GM12878 (cell line): ENCODE measurements at places on chromosomes 5 and 9. TPM values are rescaled to one million over a fixed set of nuclear protein-coding genes. Genes with fewer than 3 reads are reported as not detected.

- DNase-seq = no peak
Observed at GRCh38 chr5:163967268-163967667, 461.8 kb downstream of the MAT2B start.

- DNase-seq = no peak
Observed at GRCh38 chr9:79471580-79472543, 99.9 kb upstream of the TLE4 start.

DNA sequence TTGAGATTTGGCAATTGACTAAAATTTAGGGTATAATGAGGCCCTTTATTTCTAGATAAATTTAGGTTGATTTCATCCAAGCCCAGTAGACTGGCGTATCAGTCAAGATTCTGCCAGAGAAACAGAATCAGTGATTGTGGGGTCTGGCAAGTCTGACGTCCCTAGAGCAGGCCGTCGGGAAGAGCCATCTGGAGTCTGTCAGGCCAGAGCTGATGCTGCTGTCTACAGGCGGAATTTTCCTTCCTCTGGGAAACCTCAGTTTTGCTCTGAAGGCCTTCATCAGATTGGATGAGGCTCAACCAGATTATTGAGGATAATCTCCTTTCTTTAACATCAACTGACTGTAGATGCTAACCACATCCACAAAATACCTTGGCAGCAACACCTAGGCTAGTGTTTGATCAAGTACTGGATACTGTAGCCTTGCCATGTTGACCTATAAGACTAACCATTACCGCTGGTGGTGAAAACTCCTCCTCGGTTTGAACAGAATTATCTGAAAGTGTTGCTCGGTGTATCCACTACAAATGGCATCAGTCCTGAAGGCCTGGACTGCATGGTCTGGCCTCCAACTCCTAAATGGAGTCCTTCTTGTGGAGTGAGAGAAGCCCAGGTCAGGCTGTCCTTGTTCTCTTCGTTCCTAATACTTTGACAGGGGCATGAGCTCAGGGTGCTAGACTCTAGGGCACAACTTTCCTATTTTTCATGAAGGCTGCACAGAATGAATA is 83.2 kb upstream of the ANKH start:
- no peak for DNase-seq

DNA sequence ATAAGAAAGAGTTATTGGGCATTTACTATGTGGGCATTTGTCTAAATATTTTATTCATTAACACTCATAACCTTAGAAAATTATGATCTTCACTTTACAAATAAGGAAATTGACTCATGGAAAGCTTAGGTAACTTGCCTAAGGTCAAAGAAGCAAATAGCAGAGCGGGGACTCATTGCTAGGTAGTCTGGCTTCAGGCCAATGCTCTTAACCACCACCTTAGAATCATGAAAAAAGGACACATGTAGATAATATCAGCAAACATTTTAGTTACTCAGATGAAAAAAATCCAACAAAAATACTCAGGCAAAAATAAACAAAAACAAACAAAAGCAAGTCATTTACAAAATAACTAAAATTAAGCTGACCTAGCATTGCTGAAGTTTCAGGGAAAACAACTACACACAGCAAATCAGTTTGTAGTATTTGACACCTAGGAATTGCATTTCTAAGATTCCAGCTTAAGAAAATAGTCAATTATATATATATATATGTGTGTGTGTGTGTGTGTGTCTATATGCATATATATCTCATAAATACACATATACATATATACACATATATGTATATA is 166.0 kb downstream of the HMHB1 start:
- DNase-seq = no peak

DNA sequence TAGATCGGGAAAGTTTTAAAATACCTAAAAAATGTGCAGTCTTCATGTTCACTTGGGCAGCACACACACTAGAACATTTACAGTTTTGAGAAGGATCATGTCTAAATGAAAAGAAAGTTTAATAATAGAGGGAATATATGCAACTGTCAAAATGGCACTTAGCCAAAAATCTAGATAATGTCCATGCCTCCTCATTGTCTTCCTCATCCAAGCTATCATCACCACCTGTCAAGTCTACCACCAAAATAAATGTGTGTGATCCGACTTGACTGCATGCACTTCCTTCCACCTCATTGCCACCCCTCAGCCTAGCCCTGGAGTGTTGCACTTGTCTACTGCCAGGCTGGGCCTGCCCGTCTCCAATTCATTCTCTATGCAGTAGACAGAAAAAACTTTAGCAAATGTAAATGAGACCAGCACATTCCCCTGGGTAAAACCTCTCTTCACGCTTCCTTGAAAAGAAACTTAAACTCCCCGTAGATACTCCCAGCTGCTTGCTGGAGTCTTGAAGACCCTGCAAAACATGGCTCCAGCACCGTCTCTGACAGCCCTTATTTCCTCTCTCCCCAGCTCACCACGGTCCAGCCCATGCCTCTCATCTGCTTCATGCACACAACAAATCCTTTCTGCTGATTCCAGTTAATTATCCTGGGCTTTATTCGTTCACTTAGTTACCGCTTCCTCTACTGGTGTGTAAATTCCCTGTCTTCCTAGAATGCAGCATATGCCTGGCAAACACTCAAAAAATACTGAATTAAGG is 66.9 kb downstream of the FANCC start:
- no peak for DNase-seq

DNA sequence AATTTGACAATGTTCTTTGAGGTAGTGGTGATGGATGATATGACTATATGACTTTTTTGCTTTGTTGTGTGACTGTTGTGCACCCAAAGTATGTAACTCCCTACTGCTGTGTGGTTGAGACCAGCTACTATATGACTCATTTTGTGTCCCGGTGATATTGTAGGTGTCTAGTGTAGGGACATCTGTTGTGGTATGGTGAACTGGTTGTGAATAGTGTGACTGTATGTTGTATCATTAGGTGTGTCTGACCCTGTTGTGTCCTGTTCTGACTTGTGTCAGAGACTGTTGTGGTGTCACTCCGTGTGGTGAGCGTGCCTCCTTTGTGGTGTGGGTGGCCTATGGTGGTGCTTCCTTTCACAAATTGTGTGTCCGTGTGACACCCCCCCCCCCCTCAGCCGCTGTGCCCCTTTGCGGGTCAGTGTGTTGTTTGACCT is 11.2 kb upstream of the CXXC5 start:
- DNase-seq = peak; percentile 80

GRCh38 chr9:130609163-130609562 is 29.8 kb downstream of the FUBP3 start:
- no peak for DNase-seq

DNA sequence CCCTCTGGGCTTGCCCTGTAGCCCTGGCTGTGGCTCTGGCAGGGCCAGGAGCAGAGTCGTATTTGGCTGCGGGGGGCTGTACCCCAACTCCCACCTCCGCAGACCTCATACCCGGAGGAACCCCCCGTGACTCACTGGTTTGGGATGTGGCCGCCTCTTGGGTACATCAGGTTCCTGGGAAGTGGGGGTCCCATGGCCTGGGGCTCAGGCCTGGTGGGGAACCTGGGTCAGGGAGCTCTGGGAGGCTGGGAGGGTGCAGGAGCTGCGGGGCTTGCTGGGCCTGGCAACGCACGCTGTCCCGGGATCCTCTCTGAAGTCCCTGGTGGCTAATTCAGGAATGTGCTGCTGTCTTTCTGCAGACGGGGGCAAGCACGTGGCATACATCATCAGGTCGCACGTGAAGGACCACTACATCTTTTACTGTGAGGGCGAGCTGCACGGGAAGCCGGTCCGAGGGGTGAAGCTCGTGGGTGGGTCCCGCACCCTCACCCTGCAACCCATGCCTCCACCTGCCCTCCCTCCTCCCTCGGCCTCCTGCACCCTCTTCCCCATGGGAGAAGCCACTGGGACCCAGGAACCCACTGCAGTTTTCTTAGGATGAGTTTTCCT is 2.4 kb downstream of the LCN1 start:
- DNase-seq = no peak

- peak; percentile 71 for DNase-seq
Observed at GRCh38 chr5:151270599-151270998, 17.6 kb downstream of the GM2A start.

DNA sequence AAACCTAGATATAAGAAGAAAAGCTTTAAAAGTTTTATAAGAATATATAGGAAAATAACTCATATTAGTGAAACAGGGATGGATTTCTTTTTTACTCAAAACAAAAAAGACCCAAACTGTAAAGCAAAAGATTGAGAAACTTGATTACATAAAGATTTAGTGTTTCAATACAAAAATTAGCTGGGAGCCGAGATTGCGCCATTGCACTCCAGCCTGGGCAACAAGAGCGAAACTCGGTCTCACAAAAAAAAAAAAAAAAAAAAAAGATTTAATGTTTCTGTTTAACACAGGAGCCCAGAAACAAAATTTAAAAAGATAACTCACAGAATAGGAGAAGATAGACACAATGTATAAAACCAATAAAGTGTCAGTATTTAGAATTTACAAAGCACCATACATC is 45.2 kb downstream of the CDC14B start:
- DNase-seq = no peak

DNA sequence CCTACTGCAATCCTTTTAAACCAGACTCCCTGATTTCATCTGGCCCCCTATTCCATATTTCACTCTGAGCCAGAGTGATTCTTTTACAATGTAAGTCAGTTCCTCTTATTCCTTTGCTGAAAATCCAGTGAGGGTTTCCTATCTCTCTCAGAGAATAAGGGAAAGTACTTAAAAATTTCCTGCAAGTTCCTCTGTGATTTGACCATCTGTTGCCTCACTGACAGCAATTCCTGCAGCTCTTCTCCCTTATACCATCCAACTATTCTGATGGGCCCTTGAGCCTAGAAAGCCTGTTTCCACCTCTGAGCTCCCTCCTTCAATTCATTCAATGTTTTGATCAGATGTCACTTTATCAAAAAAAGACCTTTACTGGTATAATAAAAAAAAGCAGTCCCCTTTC is 317.1 kb upstream of the CCNH start:
- no peak for DNase-seq

GRCh38 chr5:77778881-77779438 is 2.8 kb upstream of the TBCA start:
- DNase-seq = no peak

GRCh38 chr9:14418301-14418940 is 104.5 kb upstream of the NFIB start:
- no peak for DNase-seq

- DNase-seq = no peak
Observed at GRCh38 chr9:4923580-4924544, 61.2 kb upstream of the JAK2 start.

- DNase-seq = no peak
Observed at GRCh38 chr9:87109851-87110250, 162.5 kb upstream of the GAS1 start.

DNA sequence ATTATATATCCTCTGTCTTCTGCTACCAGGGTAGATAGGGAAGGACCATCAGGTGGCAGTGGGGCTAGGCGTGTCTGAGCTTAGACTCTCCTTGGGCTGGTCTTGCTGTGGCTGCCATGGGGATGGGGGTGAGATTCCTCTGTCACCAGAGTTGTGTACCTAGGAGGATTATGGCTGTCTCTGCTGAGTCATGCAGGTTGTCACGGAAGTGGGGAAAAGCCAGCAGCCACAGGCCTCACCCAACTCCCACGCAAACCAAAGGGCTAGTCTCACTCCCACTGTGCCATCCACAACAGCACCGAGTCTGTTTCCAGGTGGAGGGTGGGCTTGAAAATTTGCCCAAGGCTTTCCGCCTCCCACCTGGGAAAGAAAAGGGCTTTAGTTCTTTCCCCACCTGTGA is 476.1 kb downstream of the CYLC2 start:
- DNase-seq = no peak

GRCh38 chr9:77598991-77599390 is 49.1 kb downstream of the GNA14 start:
- no peak for DNase-seq

DNA sequence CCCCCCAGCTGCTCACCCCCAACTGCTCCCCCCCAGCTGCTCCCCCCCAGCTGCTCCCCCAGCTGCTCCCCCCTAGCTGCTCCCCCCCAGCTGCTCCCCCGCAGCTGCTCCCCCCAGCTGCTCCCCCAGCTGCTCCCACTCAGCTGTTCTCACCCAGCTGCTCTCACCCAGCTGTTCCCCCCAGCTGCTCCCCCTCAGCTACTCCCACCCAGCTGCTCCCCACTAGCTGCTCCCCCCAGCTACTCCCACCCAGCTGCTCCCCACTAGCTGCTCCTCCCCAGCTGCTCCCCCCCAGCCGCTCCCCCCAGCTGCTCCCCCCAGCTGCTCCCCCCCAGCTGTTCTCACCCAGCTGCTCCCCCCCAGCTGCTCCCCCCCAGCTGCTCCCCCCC is 22.8 kb upstream of the AHRR start:
- DNase-seq = no peak

GRCh38 chr5:6550628-6551027 is 82.2 kb downstream of the NSUN2 start:
- DNase-seq = no peak

CHSY3 gene
- total RNA-seq = not detected in 2 replicates

OBP2B gene
- total RNA-seq = not detected in 2 replicates

IL3 gene
- not detected in 2 replicates for total RNA-seq

CATSPER3 gene
- total RNA-seq = 0.18 TPM in 1 of 2 replicates, not detected in the other

DMAC1 gene
- total RNA-seq = 65.4 and 66.8 TPM in 2 replicates

ADAMTS13 gene
- total RNA-seq = 1.2 and 2.0 TPM in 2 replicates

TTC23L gene
- not detected in 2 replicates for total RNA-seq

PTGES2 gene
- total RNA-seq = 99.5 and 106 TPM in 2 replicates

GFRA3 gene
- total RNA-seq = 0.10 TPM in 1 of 2 replicates, not detected in the other

IQGAP2 gene
- 26.9 and 28.2 TPM in 2 replicates for total RNA-seq
